Right atrium auricular region (tissue), 2 donors: ENCODE measurements at places on chromosomes 5 and 9. TPM values are rescaled to one million over a fixed set of nuclear protein-coding genes. Genes with fewer than 3 reads are reported as not detected.

The RUFY1 gene
- 19.5 TPM for total RNA-seq

The TGFBI gene
- 30.4 TPM for total RNA-seq

The EPB41L4A gene
- total RNA-seq = 17.9 TPM

The BAAT gene
- total RNA-seq = not detected

The KIAA1958 gene
- 1.9 TPM for total RNA-seq

The ELOVL7 gene
- 1.5 TPM for total RNA-seq

The NR6A1 gene
- total RNA-seq = 2.6 TPM

The LECT2 gene
- total RNA-seq = not detected

GRCh38 chr5:142521706-142522105 is 164.2 kb downstream of the FGF1 start:
- DNase-seq = no peak

- DNase-seq = no peak
Measured at GRCh38 chr5:126988021-126988569, 42.3 kb downstream of the MARCHF3 start.

DNA sequence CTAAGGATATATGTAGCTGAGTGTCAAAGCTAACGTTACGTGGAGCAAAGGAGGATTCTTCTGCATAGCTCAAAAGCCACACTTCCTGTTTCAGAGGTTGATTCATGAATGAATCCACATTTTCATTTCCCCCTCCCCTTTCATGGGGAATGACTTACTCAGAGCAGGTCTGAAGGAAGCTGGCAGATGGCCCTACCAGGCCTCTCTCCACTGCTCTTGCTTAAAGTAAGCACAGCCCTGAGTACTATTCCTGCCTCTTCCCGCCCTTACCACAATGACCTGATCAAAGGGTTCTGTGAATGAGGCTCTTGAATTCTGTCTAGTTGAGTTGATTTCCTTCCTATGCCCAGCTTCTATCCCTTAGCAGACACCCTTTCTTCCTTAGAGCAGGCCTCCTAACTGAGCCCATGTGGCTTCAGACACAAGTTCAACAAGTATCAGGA is 6.3 kb downstream of the IGIP start:
- no peak for DNase-seq

DNA sequence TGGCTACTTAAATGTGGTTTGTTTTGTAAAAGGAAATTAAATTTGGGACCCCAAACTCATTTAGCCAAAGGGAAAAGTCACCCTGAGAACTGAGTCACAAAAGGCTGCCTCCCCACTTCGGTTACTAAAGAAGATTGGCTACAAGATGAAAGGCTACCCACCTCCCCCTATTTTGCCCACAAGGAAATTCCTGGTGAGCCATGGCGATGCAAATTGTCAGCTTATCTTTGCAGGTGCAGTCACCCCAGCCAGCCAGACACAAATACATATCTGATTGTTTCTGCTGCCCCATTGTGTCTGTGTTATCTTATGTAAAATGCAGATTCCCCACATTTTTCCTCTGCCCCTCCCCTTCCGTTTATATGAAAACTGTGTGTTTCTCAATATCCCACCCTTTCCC is 8.9 kb downstream of the PAEP start:
- no peak for DNase-seq

GRCh38 chr9:1198085-1198484 is 147.9 kb downstream of the DMRT2 start:
- DNase-seq = no peak

GRCh38 chr5:115907177-115907576 is 55.1 kb upstream of the LVRN start:
- DNase-seq = no peak

GRCh38 chr5:36300927-36301540 is 668 bp downstream of the RANBP3L start:
- DNase-seq = no peak

- no peak for DNase-seq
Measured at GRCh38 chr5:149809931-149810691, 80.0 kb downstream of the PPARGC1B start.

- DNase-seq = no peak
Measured at GRCh38 chr5:107265193-107265592, 405.5 kb downstream of the EFNA5 start.

- no peak for DNase-seq
Measured at GRCh38 chr5:169696621-169697510, 59.8 kb downstream of the DOCK2 start.

- DNase-seq = no peak
Measured at GRCh38 chr5:139443831-139444453, 4.6 kb upstream of the DNAJC18 start.

DNA sequence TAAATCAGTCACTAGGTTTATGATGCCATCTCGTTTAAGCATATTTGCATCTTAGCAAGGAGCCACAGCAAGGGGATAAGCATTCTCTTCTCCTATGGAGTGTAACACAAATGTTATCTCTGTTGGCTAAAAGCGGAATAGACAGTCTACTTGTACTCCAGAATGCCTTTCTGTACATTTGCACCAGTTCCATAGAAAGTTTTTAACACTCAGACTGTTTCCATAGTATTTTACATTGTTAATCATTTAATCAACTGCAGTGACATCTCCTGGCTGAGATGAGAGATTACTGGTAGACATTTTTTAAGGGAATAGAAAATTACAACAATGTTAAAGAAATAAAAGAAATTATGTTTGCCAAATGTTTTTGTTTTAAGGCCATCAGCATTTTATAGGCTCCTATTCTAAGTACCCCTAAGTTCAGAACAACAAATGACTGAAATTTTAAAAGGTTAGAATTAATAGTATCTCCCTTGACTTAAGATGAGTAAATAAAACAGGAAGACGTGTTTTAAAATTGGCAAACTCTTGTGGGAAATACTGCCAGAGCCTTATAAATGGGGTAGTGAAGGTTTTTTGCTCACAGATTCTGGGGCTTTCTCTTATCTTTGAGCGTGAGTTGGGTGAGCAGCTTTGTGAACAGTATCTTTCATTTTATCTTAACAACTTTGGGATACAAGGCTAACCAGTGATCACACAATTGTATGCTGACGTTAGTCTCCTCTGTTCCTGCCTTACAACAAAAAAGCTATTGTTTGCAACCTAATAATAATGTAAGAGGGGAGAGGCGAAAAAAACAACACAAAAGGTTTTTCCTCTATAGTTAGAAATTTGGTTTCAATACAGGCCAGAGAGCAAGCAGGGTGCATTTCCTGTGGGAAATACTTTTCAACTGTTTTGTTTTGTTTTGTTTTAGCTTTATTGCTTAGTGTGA is 294.3 kb downstream of the FBXL7 start:
- DNase-seq = no peak

GRCh38 chr5:149559706-149560105 is 8.5 kb upstream of the CSNK1A1 start:
- DNase-seq = no peak

GRCh38 chr5:157911568-157911967 is 52.6 kb upstream of the CLINT1 start:
- DNase-seq = no peak

DNA sequence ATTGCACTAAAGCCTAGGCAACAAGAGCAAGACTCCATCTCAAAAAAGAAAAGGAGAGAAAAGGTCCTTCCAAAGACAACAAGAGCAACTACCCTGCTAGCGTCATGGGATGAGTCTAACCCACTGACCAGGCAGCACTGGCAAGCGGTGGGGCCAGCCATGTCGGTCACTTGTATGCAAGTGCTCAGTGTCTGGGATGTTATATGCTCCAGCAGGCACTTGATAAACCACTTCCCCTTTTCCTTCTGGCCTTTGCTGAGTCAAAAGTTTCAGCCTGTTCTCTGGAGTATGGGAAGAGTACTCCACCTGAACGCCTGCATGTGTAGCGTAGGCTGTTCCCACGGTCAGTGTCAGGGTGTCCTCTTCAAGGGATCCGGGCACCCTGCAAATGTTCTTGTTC is 9.2 kb upstream of the MXD3 start:
- no peak for DNase-seq

- DNase-seq = peak; percentile 36
Measured at GRCh38 chr5:170145462-170145861, 39.8 kb downstream of the FOXI1 start.

DNA sequence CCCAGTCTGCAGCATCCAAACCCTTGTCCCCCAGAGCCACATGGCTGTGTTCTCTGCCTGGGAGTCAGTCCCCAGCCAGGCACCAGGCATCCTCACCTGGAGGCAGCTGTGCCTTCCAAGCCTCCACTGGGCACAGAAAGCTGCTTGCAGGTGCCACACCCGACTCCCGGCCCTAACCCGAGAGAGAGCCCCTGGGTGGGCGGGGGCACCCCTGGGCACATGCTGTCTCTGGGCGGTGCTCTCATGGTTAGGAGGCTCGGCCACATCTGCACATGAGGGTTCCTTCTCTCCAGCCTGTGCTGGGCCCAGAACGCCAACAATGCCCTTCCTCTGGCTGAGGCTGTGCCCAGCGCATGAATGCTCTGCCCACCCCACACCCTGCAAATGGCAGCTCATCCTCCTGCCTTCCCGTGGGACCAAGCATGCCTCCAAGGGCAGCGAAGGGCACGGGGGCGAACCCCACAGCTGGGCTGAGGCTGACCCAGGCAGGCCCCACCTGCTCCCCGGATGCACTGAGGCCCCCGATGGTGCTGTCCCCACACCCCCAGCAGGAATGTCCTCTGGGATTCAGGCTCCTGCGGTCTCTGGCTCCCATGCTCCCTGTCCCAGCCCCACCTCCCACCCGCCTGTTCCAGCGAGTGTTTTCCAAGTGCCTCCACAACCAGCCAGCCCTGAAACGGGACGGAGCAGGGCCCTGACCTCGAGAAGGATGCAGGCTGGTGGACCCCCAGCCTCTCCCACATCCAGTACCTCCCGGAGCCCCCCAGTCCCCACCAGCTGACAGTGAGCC is 22.5 kb upstream of the CAMSAP1 start:
- DNase-seq = no peak

DNA sequence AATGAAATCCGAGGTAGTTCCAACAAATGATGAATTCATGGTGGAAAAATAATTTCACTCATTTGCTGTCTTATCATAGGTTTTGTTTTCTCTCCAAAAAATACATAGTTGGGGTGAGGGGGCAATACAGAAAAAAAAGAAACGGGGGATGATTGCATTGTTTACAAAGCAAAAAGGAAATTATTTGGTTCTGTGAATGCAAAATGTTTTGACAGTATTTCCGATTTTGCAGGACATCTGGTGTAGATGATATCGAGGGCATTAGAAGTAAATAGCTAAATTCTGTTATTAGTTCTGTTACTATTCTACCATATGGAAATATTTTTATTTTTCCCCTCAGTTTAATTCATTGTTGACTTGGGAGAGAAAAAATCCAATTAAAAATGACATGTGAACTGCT is 201.7 kb downstream of the MARCHF11 start:
- DNase-seq = no peak

DNA sequence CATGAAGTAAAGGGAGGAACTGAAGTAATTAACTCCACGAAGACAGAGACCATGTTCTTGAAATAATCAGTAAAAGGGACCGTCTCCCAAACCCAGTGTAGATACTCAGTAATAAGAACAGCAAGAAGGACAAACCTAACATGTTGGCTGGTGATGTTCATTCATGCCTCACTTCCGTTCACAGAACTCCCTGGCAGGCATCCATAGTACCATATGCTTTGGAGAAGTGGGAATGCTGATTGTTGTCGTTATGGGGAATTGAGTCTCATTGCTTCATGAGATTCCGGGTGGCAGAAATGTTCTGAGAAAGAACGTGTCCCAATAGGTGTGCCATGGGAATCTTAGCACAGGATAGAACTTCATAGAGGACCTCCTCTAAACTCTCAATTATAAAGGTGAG is 452.3 kb downstream of the ZSWIM6 start:
- no peak for DNase-seq

DNA sequence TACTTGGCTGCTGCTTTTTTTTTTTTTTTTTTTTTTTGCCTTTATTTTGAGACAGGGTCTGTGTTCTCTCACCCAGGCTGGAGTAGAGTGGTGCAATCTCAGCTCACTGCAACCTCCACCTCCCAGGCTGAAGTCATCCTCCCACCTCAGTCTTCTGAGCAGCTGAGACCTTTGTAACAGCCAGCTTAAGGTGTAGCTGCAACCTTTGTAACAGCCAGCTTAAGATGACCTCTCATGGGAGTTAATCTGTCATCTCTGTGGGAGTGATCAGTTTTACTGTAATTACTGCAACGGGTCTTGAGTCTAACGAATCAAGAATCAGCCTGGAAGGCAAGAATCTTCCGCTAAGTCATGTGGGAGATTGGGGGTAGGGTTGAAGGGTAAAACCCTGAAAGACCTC is 31.6 kb upstream of the SNX2 start:
- DNase-seq = no peak

GRCh38 chr9:27184556-27185351 is 75.7 kb downstream of the TEK start:
- DNase-seq = peak; percentile 63

DNA sequence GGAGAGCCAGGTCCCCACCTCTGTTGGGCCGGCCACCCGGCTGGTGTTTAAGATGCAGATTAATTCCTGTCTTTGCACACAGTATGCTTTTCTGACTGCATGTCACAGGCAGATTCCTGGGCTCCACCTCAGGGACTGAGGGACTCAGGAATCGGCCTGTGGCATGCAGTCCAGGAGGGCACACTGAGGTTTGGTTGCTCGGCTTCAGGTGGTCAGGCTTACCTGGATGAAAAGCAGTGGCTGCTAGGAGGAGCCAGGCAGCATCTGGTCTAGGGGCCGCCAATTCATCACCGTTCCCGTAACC is 1.1 kb downstream of the WDR5 start:
- no peak for DNase-seq

GRCh38 chr5:10111571-10111970 is 138.1 kb downstream of the ATPSCKMT start:
- DNase-seq = no peak
